ENCODE measurements at places on chromosomes 6 and 20.

- no peak for DNase-seq
These were observed 56.6 kb downstream of the COL12A1 start for GRCh38 chr6:75149240-75149639.

DNA sequence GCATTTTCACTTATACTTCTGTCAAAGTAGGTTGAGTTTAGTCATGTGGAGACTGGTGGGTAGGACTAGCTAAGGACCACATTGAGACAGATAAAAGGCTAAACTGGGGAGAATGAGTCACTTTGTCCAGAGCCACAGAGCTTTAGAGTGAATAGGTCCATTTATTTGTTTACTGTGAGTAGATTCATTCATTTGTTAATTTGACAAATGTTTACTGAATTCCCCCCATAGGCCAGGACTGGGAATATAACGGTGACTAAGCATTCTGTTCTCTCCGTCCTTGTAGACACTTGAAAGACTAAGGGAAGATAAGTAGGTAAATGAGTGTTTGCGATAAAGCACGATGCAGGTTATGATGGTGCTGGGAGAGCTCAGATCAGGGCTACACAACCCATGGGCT lies 699.7 kb upstream of the ID4 start:
- no peak for DNase-seq

- DNase-seq, result no peak
These were observed 95.1 kb upstream of the PTPN1 start for GRCh38 chr20:50415021-50415515.

GRCh38 chr20:11454966-11455799 lies 462.5 kb upstream of the BTBD3 start:
- no peak for DNase-seq

DNA sequence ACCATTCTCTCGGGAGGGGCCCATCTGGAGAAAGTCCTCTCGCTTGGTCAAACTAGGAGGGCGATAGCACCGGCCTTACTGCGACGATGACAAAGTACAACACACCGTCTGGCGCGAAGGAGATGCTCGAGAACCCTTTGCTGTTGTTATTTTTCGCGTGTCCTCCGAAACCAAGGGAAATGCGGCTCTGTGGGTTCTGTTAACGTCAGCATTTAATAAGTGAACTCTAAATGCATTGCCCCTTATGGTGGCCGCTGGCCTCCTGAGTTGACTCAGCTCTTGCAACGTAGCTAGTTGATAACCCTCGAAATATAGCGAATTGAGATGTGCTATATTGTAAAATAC lies 577 bp upstream of the SCAND1 start:
- no peak for DNase-seq

DNA sequence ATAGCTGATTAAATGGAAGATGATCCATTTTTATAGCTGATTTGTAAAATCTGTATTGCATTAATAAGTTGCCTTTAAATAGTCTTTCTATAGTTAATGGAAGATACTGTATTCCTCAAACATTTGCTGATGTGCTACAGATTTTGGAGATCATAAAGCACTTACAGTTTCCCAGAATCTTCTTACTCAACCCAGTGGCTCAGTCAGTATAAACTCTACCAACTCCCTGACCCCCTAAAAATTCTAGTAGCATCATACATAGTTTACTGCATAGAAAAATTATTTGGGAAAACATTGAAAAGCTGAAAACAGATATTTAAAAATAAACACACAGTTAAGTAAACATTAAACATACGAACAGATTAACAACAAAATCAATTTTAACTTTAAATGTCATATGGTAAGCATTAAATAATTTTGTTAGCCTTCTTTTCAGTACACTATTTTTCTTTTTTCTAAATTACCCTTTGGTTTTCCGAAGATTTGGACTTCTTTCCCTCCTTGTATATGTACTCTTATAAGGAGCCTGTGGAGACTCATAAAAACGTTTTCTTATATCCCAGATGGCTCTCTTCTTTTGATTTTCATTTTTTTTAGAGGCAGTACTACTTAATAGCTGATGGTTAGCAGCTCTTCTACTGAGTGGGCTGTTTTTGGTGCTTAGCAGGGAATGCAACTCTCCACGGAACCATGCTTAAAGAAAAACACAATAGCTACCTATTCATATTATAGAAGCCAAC lies 62.7 kb upstream of the BMP5 start:
- DNase-seq, result no peak
